ENCODE measurements at places on chromosomes 6 and 20. TPM values are rescaled to one million over a fixed set of nuclear protein-coding genes. Genes with fewer than 3 reads are reported as not detected.

DNA sequence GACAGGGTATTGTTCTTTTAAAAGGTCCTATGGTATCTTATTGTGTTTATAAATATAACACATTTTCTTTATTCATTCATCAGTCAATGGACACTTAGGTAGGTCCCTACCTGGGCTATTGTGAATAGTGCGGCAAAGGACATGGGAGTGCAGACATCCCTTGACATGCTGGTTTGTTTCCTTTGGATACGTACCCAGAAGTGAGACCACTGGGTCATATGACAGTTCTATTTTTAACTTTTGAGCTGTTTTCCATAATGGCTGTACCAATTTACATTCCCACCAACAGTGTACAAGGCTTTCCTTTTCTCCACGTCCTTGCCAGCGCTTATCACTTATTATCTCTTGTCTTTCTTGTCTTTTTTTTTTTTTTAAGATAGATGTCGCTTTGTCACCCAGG lies 627.5 kb downstream of the PRKN start:
- no peaks in the 10 kb centered on the region for H3K27me3 ChIP-seq
- H3K36me3 ChIP-seq = no peaks in the 10 kb centered on the region
- no peaks in the 10 kb centered on the region for H3K4me1 ChIP-seq
- H3K27ac ChIP-seq = no peak overlapping the region
- no peak overlapping the region for H3K4me3 ChIP-seq

The PSORS1C1 gene
- 3.0 TPM for total RNA-seq

GRCh38 chr20:41229259-41229658 lies 88.3 kb downstream of the ZHX3 start:
- no peaks in the 10 kb centered on the region for H3K36me3 ChIP-seq
- no peak overlapping the region for H3K4me3 ChIP-seq
- no peak overlapping the region for H3K27ac ChIP-seq
- no peak for DNase-seq

The FBXO9 gene
- total RNA-seq = 86.5 TPM

DNA sequence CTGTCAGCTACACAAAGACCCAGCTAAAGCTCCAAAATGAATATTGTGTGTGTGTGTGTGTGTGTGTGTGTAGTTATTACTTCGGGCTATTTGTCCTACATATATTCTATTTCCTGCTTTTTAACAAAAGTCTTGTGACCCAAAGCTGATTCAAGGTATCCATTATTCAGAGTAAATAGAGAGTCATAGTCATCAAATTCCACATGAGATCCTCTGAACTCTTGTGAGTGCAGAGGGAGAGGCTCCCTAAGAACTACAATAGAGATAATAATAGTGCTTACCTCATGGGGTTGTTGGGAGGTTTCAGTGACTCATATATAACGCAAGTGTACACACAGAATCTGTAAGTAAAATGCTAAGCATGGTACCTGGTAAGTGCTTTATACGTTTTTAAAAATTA lies 95.6 kb upstream of the SHLD1 start:
- peaks cover 6% of the 10 kb centered on the region for H3K4me1 ChIP-seq
- H3K27ac ChIP-seq = no peak overlapping the region
- H3K36me3 ChIP-seq = no peaks in the 10 kb centered on the region

DNA sequence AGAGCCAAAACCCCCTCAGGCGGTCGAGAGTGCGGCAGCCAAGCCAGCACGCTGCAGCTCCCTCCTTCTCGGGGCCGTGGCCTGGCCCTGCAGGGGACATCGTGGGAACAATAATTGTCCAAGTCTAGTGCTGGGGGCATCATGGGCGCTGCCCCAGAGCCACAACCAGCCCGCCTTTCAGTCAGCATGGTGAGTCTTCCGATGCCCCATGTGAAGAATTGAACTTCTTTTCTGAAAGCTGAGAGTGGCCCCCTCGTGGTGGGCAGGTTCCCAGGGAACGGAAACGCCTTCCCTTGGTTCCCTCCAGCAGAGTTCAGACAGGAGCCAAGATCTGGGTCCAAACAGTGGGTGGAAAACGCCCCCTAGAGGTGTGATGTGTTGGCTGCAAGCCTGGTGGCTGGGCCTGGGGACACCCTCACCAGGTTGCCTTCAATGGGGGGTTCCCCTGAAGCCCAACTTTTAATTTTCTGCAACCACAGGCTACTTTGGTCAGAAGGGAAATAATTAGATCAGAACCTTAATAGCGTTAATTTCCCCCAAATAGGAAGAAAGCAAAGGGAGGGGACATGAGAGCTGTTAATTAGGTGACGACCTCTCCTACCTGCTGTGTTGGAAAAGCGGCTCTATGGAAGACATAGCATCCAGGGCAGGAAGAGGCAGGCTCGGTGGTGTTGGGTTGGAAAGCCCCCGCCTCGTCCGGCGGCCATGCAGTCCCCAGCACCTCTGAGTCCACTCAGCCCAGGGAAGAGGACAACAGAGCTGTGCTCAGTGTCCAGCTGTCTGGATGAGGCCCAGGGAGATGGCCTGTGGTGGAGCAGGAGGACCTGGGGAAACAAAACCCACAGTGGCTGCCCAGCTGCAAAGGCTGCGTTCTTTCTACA lies 4.7 kb upstream of the MRGBP start:
- DNase-seq = peak; percentile 88
- no peaks in the 10 kb centered on the region for H3K27me3 ChIP-seq
- H3K4me1 ChIP-seq = no peaks in the 10 kb centered on the region
- H3K36me3 ChIP-seq = no peaks in the 10 kb centered on the region

GRCh38 chr6:144613859-144614258 lies 328.7 kb downstream of the UTRN start:
- H3K36me3 ChIP-seq = no peaks in the 10 kb centered on the region
- DNase-seq = no peak
- H3K4me1 ChIP-seq = no peaks in the 10 kb centered on the region
- no peaks in the 10 kb centered on the region for H3K27me3 ChIP-seq

The PSMF1 gene
- total RNA-seq = 96.9 TPM

DNA sequence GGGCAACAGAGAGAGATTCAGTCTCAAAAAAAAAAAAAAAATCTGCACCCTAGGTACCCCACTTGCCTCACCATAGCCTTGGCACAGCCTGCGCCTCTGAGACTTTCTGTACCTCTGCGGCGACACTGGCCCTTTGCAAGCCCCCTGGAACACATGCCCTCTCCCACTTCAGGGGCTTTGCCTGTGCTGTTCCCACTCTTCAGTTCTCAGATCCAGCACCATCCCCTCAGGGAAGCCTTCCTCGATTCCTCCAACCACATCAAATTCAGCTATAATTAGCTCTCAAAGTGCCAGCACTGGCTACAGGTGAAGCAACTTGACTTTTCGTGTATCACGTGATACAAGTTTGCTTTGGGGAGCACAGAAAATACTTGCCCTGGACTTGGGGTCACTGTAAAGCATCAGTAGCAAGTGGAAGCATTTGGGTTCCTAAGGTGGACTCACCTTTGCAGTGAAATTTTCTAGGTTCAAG lies 2.1 kb upstream of the UBE2V1 start:
- no peak overlapping the region for H3K27ac ChIP-seq
- peak overlapping the region; percentile 72 for H3K4me3 ChIP-seq
- H3K27me3 ChIP-seq = no peaks in the 10 kb centered on the region
- H3K36me3 ChIP-seq = no peaks in the 10 kb centered on the region
- DNase-seq = no peak
- no peaks in the 10 kb centered on the region for H3K4me1 ChIP-seq

The MYO6 gene
- 24.4 TPM for total RNA-seq

- DNase-seq = no peak
- no peaks in the 10 kb centered on the region for H3K27me3 ChIP-seq
- H3K4me3 ChIP-seq = no peak overlapping the region
- no peak overlapping the region for H3K27ac ChIP-seq
- no peaks in the 10 kb centered on the region for H3K4me1 ChIP-seq
Measured at GRCh38 chr20:23587631-23588030, 18.1 kb downstream of the CST9 start.

The SOX18 gene
- total RNA-seq = 43.2 TPM

DNA sequence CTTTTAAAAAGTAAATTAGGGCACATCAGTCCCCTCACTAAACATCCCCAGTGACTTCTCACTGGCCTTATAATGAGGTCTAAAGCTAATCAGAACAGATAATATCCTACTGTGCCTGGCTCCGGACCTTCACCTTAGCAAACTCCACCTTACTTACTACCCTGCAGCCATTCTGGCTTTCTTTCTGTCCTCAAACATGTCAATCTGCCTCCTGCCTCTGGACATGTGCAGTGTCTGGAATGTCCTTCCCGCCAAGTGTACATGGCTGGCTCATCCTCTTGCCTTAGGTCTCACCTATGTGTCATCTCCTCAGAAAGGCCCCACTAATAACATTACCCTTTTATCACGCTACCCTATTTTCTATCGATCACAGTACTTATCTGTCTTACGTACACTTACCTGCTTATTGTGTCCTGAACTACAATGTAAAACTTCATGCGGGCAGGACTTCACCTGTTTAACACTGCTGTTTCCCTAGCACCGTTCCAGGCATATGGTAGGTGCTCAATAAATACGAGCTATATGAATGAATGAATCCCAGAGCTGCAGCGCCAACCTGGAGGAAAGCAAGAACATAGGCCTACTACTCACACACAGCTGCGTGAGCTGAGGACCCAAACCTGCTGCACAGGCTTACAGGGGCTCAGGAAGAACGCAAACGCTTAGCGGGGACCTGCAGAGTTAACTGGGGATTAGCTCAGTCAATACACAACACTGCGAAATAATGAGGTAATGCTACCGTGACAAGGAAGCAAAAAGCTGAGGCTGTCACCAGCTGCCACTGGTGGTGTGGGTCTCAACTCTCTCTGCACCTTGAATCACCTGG lies 991 bp downstream of the UQCC2 start:
- no peak for DNase-seq
- H3K36me3 ChIP-seq = no peaks in the 10 kb centered on the region
- H3K4me3 ChIP-seq = peak overlapping the region; percentile 71
- no peaks in the 10 kb centered on the region for H3K4me1 ChIP-seq
- no peak overlapping the region for H3K27ac ChIP-seq
- no peaks in the 10 kb centered on the region for H3K27me3 ChIP-seq

DNA sequence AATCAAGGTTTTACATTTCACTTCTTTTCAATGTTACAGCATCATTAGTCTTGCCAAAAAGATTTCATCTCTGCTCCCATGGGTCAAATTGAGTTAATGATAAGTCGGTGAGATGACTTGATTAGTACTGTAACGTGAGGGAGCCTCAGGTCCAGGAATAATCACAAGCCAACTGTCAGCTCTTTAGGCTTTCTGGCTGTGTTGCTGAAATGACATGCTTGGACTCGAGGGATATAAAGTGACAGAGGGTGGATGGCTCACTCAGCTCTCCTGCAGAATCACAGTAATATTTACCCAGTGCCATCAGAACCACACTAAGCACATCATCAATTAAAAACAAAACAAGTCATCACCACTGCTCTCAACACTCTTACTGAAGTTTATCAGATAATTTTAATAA lies 196.2 kb upstream of the THEMIS start:
- no peak overlapping the region for H3K27ac ChIP-seq
- DNase-seq = no peak
- no peaks in the 10 kb centered on the region for H3K36me3 ChIP-seq
- no peak overlapping the region for H3K4me3 ChIP-seq
- H3K4me1 ChIP-seq = no peaks in the 10 kb centered on the region
- no peaks in the 10 kb centered on the region for H3K27me3 ChIP-seq

DNA sequence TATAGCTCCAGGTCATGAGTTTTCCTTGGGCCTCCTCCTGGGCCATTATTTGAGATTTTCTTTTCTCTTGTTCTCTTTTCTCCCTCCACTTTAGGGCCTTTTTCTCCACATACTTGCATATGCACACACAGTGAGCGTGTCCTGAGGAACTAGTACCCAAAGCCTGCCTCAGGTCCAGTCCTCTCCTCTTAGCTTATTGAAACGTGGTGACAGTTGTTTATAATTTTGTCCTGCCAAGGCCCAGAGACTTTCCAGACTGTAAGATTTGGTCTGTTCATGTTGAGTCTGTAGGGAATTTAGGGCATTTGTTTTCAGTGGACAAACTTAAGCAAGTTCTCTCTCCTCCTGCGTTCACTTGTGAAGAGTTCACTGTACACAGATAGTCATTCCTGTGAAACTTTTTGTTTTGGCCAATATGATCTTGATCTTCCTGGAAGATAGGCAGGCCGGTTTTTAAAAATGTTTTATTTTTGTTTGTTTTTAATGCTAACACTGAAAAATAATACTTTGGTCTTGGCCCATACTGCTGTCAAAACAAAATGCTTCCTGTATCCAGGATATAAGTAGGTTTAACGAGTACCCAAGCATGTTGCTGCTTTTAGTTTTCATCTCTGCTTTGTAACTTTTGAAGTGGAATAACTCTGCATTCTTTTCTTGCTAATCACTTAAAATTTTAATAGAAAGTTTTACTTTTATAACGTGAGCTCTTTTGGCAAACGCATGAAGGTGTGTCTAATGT lies 20.7 kb downstream of the LRRC1 start:
- peak overlapping the region; percentile 86 for H3K27ac ChIP-seq
- H3K36me3 ChIP-seq = no peaks in the 10 kb centered on the region
- H3K4me3 ChIP-seq = peak overlapping the region; percentile 23
- H3K27me3 ChIP-seq = no peaks in the 10 kb centered on the region

DNA sequence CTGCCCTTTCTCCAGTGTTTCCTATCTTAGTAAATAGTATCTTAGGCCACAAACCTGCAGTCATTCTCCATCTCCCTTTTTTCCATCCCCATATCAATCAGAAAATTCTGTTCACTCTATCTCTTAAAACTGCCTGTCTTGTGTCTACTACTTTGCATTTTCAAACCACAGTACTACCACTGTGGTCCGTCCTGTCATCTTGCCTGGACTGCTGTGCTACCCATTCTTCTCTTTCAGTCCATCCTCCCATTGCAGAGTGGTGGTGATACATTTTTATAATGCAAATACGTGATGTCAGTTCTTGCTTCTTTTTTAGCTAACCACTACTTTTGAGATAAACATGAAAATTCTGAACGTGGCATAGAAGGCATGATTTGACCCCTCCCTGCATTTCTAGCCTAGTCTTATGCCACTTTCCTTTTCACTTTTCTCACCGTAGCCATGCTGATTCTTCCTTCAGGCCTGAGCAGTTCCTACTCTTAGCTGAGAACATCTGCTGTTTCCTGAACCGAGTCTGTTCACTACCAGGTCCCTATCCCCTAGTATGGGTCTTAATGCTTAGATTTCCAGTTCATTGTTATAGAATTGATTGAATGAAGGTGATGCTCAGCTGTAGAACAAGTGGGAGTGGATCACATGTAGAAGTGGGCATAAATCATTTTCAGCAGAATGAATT lies 13.8 kb downstream of the TBPL1 start:
- H3K4me1 ChIP-seq = no peaks in the 10 kb centered on the region
- H3K4me3 ChIP-seq = no peak overlapping the region
- no peak overlapping the region for H3K27ac ChIP-seq
- no peak for DNase-seq

- no peak overlapping the region for H3K27ac ChIP-seq
- no peaks in the 10 kb centered on the region for H3K27me3 ChIP-seq
- H3K4me3 ChIP-seq = no peak overlapping the region
- no peaks in the 10 kb centered on the region for H3K4me1 ChIP-seq
Measured at GRCh38 chr6:1774226-1774915, 164.7 kb downstream of the FOXC1 start.

All from aorta (tissue), 5 donors.